Activated B cell treated with CpG ODN at 0.5 μM for 24 hours (primary cell): ENCODE measurements at places on chromosomes 3 and 15. TPM values are rescaled to one million over a fixed set of nuclear protein-coding genes. Genes with fewer than 3 reads are reported as not detected.

STRC gene
- total RNA-seq: 0.42 and 0.49 TPM in 2 replicates

DGKG gene
- 3.9 and 4.2 TPM in 2 replicates for total RNA-seq

PLA2G4D gene
- not detected in 2 replicates for total RNA-seq

GRAMD2A gene
- not detected in 2 replicates for total RNA-seq

GOLGA6D gene
- total RNA-seq: not detected in 2 replicates

SEMA5B gene
- total RNA-seq: 1.0 and 1.6 TPM in 2 replicates

DNA sequence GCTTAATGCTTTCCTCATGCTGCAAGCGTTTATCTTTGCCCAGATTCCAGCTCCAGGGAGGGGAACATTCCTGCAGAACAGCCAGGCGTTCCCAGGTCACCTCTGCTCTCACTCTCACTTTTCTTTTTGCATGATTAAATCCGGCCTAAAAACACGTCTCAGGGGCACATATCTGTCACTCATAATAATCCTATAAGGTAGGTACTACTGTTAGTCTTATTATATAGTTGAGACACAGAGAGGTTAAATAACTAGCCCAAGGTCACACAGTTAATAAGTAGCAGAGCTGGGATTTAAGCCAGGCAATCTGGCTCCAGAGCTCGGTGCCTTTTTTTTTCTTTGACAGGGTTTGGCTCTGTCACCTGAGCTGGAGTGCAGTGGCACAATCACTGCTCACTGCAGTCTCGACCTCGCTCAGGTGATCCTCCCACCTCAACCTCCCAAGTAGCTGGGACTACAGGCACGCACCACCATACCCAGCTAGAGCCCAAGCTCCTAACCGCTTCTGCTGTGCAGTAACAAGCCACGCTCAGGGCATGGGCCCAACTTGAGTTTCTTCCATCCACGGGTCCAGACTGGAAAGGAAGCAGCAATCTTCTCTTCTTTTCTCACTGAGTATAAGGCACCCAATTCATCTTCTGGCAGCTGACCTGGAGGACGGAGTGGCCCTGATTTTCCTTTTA, 96.5 kb downstream of the LIPC start:
- no peak overlapping the region for H3K27ac ChIP-seq
- H3K4me1 ChIP-seq: no peaks in the 10 kb centered on the region
- DNase-seq: no peak
- peaks cover 2% of the 10 kb centered on the region for H3K27me3 ChIP-seq

GRCh38 chr3:114867359-114867758, 279.7 kb downstream of the ZBTB20 start:
- peaks cover 2% of the 10 kb centered on the region for H3K36me3 ChIP-seq
- no peak overlapping the region for H3K4me3 ChIP-seq
- H3K27me3 ChIP-seq: no peaks in the 10 kb centered on the region
- DNase-seq: no peak
- no peak overlapping the region for H3K27ac ChIP-seq
